ENCODE measurements at places on chromosomes 5 and 9.

GRCh38 chr5:166178411-166179080, 2112.9 kb upstream of the WWC1 start:
- DNase-seq, result no peak

DNA sequence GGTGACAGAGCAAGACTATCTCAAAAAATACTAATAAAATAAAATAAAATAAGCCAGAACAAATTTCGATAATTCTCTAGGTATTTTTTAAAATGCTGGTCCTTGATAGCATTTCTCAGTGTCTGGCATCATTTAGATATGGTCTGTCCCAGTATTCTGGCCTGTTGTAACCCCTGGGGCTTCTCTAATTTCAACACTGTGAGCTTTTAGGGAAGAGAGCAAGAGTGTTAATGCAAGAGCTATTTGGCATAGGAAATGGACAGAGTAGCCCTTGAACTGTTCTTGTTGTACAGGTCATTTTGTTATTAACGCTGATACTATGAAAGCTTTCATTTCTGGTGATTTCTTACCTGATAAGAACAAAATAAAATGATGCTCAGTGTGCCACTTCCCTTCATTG, 112.2 kb upstream of the ZNF608 start:
- DNase-seq, result no peak

- no peak for DNase-seq
Measured at GRCh38 chr5:3564827-3565518, 30.7 kb upstream of the IRX1 start.

GRCh38 chr9:34341659-34342295, 12.4 kb downstream of the NUDT2 start:
- no peak for DNase-seq

GRCh38 chr9:115838417-115838816, 315.2 kb upstream of the PAPPA start:
- DNase-seq, result no peak

GRCh38 chr5:108220834-108221233, 161.1 kb downstream of the FBXL17 start:
- no peak for DNase-seq

GRCh38 chr5:35129921-35130485, 82.3 kb upstream of the AGXT2 start:
- DNase-seq, result peak; percentile 27

DNA sequence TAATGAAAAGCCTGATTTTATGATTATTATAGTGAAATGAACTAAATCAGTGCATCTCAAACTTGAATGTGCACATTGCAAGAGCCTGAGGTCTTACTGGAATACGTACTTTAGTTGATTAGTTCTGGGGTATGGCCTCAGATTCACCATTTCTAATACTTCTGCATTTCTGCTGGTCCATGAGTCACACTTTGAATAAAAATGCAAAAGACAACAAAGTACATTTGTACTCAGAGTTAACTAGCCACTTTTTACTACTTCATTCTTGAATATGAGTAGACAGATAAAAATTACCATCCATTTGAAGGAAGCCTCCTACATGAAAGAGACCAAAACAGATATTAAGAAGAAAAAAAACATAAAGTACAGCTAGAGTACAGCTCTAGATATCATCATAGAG, 27.1 kb upstream of the PRR16 start:
- no peak for DNase-seq

DNA sequence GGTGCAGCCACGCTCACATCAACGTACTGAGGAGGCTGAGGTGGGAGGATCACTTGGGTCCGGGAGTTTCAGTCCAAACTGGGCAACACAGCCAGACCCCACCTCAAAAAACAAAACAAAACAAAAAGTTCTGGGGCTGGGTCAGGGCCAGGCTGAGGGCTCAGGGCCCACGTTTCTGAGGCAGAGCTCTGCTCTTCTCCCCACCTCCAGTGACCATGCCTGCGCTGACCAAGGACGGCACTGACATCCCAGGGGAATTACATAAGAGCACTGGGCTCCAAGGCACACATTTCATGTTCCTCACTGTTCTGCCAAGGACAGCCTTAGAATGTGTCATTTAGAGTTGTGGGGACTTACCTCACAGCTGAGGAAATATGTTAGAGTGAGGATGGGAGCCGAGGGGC, 40.4 kb upstream of the TESK1 start:
- no peak for DNase-seq

- DNase-seq, result no peak
Measured at GRCh38 chr5:180207593-180207992, 1.4 kb downstream of the RASGEF1C start.

- no peak for DNase-seq
Measured at GRCh38 chr5:82599692-82600091, 321.5 kb upstream of the RPS23 start.

DNA sequence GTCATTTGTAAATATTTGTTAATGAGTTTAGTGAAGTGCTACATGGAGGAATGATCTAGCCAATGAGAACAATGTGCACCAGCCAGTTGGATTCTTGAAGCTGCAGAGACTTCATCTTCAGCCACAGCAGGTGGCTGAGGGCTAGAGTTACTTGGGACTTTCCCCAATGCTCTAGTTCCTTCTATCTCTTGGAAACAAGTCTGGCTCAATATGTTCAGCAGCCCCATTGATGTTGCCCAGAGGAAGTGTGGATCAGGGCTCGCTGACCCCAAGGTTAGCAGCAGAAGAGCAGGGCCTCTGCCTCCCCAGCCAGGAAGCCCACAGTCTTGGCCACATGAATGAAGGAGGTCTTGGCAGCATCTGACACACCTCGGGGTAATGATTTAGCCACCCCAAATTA, 117.5 kb downstream of the SLC1A3 start:
- no peak for DNase-seq

DNA sequence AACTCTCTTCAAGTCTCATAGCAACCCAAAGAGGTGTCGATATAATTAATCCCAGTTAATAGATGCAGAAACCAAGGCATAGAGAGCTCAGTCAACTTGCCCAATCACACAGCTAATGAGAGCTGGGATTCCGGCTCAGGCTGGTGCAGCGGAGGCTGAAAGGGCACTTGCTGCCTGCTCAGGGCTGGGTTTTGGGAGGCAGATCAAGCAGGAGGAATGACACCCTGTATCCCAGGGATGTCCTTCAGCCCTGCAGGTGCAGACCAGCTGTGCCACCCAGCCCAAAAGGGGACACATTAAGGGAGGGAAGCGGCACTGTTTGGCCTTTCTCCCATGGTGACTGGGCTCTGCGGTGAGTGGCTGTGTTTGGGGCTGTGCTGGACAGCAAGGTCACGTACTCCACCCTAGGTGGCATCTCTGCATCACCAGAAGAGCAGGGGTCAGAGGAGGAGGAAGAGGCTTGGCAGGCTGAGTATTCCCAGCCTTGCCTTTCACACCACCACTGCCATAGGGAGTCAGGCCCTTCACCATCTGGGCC, 124.1 kb downstream of the MVB12B start:
- DNase-seq, result no peak

DNA sequence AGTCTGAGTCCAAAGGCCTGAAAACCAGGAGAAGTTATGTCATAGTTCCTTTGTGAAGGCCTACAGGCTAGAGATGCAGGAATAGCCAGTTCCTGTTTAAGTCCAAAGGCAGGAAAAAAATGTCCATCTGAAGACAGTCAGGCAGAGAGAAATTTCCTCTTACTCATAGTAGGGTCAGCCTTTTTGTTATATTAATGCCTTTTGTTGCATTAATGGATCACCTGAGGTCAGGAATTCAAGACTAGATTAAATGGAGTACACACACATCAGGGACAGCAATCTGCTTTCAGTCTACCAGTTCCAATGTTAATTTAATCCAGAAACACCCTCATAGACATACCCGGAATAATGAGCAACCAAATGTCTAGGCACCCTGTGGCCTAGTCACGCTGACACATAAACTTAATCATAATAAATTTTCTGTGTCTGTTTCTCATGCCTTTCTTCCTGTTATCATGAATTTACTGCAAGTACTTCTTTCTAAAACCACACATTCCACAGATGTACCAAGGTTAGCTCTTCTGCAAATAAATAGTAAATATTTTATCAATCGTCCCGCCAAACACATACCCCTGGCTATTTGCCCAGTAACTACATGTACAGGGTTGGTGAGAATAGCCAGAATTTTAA, 703.9 kb downstream of the EFNA5 start:
- no peak for DNase-seq

DNA sequence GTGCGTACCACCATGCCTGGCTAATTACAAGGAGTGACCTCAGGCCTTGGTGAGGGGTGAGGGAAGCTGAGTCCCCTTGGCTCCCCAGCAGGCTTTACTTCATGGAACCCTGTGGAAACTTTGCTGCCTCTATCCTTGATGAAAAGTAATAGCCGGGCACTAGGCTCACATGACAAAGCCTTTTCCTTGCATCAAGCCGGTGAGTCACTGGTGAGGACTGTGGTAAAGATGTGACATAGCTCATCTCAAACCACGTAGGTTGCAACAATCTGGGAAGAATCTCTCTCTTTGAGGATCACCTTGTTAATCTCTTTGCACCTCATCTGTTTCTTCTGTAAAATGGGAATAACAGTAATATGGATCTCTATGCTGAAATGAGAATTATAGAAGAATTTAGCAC, 116.3 kb upstream of the SLC25A48 start:
- DNase-seq, result no peak

DNA sequence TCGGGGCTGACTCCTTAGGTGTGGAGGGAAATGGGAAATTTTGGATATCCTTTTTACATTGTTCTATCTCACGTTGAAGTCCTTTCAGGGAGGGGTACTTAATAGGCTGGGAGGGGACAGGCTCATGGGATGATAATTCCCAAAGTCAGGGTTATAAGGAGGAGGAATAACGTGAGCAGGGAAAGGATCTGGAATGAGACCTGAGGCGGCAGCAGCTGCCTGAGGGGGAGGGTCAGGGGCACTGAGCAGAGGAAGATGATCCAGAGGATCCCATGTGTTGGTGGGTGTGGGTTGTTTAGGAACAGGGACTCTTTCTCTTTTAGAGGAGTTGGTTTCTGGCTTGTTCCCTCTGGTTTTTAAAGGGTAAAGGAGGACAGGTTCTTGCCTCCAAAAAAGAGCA, 18.7 kb downstream of the IFT74 start:
- DNase-seq, result no peak

GRCh38 chr9:126916909-126917308, 2.3 kb downstream of the RALGPS1 start:
- no peak for DNase-seq

GRCh38 chr5:21225223-21226064, 1237.4 kb upstream of the CDH18 start:
- DNase-seq, result no peak

DNA sequence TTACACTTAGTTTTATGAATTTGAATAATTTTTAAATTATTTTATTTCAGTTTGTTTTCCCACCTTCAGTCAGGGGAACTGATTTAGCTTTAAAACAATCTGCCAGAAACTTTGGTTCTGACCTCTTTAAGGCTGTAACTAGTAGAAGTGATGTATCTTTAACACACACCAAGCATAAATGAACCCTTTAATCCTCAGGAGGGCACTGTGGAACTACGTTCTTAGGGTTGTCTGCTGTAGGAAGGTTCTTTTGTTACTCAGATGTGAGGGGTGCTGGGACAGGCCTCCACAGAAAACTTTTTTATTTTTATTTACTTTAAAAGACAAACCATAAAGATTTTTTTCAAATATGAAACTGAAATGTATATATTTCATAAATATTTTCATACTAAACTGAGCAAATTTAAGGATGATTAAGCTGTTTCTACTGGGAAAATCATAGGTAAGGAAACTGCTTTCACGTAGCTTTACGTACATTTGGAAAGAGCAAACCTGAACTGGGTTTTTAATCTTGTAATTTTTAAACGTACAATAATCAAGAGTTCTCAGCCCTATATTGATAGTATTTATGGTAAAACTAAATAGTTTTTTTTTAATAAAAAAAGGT, 5.3 kb downstream of the KLF4 start:
- no peak for DNase-seq

- DNase-seq, result no peak
Measured at GRCh38 chr5:179766021-179766725, 27.6 kb upstream of the LTC4S start.

DNA sequence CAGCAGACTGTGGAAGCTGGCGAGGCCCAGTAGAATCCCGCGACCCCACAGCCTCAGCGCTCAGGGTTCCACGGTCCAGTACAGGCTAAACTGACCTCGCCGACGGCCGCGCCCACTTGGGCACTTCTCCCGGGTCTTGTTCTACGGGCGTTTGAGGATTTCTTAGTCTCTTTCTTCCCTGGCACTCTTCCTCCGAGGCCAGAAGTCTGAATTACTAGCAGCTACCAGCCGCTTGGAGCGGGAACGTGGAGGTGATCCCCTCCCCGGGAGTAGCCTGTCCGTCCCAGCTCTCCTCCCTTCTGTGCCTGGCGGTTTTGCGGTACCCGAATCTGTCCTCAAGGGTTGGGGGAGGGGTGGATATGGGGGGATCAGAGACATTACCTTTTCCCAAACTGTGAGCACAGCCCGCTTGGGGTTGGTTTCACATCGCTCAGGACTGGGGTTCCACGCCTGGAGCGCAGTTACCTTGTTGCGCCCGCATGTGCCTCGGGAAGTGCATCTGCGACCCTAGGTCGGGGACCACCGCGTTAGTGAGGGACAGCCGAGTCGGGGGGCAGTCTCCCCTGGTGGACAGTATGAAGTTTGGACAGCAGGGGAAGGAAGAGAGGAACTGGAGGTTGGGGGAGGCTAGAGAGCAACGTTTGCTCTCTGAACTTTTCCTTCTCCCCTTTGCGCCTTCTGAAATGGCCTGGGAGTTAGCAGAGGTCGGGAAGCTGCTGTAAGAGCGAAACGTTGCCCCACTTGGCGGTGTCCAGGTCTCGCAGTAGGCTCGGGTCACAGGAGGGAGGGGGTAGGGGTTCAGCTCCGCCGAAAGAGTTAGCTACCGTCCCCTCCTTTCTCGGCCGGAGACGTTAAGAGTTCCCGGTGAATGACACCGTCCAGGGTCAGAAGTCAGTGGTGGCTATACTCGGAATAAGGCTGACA, 190.8 kb downstream of the MEF2C start:
- no peak for DNase-seq

- DNase-seq, result no peak
Measured at GRCh38 chr9:127136880-127137639, 14.6 kb upstream of the ANGPTL2 start.

DNA sequence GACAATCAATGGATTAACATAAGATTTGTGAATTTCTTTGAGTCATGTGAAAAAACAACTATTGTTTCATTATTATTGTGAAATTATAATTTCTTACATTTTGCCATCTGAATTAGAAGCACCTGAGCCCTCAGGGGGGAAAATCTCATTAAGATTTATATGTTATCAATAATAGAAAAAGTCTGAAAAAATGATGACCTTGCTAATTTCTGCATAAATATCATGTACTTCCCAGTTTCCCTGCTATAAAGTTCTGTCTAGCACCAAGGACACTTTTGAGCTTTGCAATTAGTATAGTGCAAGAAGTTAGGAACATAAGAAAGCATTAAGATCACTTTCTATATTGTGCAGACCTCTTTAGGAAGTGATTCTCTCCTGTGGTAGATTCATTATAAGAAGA, 488.3 kb upstream of the TUSC1 start:
- no peak for DNase-seq

DNA sequence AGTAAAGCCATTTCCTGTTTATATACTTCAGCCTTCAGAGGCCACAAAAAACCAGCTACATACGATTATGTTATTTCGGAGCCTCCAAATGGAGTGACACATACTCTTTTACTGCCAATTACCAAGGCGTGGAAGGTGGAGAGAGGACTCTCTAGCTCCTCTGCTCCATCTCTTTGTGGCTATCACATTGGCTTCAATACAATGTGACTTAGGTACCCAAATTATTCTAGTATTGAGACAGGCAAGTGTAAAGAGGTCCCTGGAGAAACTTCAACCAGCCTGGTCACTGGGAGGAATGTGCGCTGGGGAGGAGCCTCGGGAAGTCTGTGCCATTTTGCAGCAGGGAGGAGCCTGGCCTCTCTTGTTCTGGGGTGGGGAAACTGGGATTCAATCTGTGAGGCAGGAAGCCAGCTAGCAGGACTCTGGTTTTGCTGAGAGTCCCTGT, 85.8 kb upstream of the TAS2R1 start:
- no peak for DNase-seq
